ENCODE measurements at places on chromosomes 6 and 20.

GRCh38 chr20:4508773-4509172 is 212.9 kb upstream of the PRND start:
- DNase-seq, result no peak

DNA sequence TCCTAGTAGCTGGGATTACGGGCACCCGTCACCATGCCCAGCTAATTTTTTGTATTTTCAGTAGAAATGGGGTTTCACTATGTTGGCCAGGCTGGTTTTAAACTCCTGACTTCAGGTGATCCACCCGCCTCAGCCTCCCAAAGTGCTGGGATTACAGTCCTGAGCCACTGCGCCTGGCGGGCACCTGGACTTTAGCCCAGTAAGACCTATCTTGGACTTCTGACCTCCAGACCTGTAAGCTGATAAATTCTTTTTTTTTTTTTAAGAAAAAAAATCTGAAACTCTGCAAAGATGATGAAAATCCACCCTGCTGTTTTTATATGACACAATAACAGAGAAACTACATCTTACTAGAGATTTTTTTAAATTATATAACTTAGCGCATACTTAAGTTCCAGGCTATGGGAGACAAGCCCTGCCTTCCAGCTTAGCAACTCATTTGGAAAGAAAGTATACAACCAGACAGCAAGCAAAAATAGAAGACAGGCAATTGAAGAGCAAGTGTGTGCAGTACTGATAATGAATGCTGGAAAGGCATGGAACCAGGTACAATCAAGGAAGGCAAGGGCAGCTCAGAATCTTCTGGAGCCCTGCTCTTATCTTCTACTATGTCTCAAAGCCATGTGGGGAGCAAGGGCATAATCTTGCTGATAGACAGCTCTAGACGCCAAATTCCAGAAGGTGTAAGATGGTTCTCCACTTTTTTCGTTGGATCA is 104.2 kb downstream of the CD83 start:
- no peak for DNase-seq

- DNase-seq, result no peak
These were observed 848.5 kb upstream of the MAN1A1 start for GRCh38 chr6:120198033-120198432.

- DNase-seq, result peak; percentile 50
These were observed at the start of gene COL19A1 for GRCh38 chr6:69866351-69866769. Gene COL19A1 (plus strand): TSS chr6:69866556. CDS start chr6:69879568, 13,012 bp downstream.

DNA sequence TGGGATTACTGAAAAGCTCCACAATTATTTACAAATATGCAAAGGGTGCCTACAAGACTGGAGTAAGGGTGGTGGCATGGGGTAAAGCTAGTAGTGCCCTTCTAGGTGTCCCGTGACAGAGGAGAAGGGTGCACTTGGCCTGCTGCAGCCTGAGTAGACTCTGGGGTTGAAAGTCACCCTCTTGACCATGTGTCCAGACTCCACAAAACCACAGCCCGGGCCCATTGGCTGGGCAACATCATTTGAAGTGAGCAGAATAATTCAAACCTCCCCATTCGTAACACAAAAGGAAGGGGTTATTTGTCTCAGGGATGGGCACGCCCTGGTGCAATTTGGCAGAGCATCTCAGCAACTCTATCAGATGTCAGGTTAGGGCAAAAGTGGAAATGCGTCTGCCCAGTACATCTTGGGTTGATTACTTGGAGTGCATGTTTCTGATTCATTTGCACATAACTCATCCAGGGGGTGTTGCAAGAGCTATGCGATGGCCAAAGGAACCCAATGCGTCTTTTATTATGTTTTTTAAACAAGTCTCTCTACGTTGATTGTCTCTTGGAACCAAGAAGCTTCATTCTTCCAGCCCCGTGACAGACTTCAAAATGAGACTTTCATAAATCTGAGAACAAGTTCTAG is 56.7 kb downstream of the ISM1 start:
- DNase-seq, result no peak

DNA sequence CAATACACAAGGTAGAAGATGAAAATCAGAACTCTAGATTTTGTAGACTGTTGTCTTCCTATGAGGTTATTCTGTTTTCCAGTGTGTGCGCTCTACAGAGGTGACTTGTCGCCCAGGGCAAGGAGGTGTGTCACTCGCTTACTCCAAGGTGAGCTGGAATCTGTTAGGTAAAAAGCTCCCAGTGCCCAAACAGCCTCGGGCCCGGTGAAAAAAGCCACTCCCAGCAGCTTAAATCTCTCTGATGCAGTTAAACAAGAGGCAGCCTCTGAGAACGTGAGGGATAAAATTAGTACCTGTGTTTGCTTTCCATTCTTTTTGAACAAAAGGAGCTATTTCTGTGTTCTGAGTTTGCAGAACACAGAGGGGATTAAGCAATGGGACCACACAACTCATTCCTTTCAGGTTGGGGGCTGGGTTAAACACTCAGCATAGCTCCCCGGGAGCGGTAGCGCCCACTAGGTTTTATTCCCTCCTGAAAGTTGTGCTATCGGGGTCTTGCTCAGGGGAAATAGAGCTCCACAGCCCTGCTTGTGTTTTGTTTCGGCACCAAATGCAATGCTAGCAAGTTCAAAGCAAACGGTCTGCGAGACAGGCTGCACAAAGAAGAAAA is 181.2 kb downstream of the FOXA2 start:
- no peak for DNase-seq

DNA sequence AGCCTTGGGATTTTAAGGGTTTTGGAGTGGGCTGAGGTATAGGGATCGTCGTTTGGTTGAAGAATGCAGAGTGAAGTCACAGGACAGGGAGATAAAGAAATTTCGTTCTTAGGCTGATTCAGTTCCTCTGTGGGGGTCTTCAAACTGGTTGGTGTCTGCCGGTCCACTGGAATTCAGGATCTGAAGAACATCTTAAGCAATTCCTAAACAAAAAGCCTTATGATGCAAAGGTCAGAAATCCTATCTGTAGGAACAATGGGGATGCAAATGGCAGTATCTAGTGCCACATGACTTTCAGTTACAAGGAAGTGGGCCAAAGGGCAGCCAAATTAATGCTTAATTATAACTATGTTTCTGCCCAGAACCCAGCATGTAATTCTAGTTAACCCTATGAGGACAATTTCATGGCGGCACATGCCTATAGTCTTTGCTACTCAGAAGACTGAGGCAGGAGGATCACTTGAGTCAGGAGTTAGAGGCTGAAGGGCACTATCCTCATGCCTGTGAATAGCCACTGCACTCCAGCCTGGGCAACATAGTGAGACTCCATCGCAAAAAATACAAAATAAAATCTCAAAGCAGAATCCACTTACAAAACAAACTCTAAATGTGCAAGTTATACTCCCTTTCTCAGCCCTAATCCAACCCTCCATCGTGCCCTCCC is 4.6 kb upstream of the SLC2A10 start:
- no peak for DNase-seq

- DNase-seq, result no peak
These were observed 5.7 kb downstream of the TMEM181 start for GRCh38 chr6:158565482-158566040.

GRCh38 chr6:159807150-159807858 is 7.2 kb downstream of the PNLDC1 start:
- no peak for DNase-seq

- peak; percentile 36 for DNase-seq
These were observed 3.4 kb upstream of the NSFL1C start for GRCh38 chr20:1469925-1470571.

- DNase-seq, result no peak
These were observed 42.1 kb downstream of the SLC35A1 start for GRCh38 chr6:87514831-87515230.

GRCh38 chr20:973785-974194 is 28.3 kb downstream of the RSPO4 start:
- peak; percentile 42 for DNase-seq
